ENCODE measurements at places on chromosomes 12 and 14.

DNA sequence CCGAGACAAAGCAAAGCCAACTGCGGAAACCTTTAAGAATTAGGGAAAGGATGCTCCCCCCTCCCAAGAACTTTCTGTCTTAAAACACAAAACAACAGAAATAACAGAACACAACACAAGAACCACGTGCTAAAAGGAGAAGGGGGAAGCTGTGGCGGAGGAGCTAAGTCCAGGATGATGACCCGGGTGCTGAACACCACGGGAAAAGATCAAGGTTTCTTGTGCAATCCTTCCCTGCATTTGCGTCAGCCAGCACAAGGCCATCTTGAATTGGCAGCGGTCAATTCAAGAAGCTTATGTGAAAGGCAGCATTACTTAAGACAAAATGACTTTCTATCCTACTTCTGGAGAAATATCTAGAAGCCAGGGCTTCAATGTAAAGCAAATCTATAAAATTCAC is 11.0 kb upstream of the CREBL2 start:
- no peak for DNase-seq

DNA sequence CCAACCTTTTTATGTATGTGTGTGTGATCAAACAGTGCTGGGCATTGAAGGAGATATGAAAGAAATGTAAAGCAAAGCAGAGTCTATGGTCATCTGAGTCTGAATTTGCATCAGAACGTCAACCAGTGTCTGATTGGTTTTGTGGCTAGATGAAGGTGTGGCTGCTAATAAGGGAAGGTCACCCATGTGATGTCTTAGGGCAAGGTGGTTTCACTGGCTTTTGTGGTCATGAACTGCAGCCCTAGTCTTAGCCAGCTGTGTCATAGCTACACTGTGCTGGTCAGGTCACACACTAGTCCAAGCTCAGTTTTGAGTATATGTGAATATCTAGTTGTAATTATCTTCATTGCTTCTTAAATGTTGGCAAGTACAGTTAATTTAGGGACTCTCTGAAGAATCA is 105.8 kb downstream of the TGFB3 start:
- DNase-seq: no peak

- DNase-seq: peak; percentile 19
Measured at GRCh38 chr12:53208877-53209463, 1.9 kb upstream of the ITGB7 start.

- DNase-seq: no peak
Measured at GRCh38 chr12:72100854-72101253, 162.2 kb downstream of the TPH2 start.

DNA sequence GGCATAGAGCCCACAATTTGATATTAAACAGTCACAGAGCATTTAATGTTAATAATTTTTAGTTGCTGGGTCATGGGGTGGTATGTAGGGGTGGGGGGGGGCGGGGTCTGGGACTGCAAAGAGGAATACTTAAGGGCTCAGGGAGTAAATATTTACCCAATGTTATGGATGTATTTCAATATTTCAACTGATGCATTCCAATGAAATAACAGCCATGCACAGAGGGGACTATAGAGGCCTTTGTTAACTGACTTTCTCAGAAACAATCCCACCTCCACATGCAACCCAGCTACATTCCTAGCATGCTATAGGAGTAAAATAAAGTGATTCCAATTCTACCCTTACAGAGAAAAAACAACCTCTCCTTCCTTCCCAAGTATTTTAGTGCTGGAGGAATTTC is 7.9 kb upstream of the BBS10 start:
- DNase-seq: no peak

- no peak for DNase-seq
Measured at GRCh38 chr14:23620177-23620702, 15.9 kb upstream of the DHRS2 start.

- DNase-seq: no peak
Measured at GRCh38 chr12:80838708-80839107, 99.0 kb downstream of the LIN7A start.

DNA sequence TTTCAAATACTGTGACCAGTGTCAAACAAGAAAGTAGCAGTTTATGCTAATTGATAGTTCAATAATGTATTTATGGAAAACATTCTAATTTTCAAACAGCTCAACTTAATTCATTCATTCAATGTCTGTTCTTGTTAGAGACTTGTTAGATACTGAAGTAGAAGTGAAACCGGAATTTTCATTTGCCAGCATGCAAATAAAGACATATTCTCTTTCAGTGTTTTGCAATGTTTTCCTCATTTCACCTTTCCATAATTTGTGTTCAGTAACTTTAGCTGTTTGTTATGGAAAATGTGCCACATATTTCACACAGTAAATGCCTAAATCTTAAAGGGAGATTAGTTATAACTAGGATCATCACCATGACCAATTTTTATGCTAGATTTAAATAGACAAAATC is 21.2 kb downstream of the TAS2R50 start:
- no peak for DNase-seq

GRCh38 chr12:124910561-124911478 is 3.6 kb downstream of the UBC start:
- no peak for DNase-seq

DNA sequence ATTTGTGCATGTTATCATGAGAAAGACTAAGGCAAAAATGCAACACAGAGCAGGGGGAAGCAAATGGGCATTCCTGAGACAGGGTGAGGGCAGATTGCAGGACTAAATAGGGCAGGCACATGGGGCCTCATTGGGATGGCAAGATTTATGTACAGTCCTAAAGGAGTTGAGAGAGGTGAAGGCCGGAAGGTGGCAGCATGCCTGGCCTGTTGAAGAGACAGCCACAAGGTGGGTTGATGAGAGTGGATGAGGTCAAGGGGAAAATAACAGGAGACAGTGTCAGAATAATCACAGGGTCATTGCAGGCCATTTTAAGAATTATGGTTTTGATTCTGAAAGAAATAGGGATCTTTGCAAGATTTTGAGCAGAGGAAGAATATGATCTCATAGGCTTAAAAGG is 21.0 kb downstream of the PAH start:
- no peak for DNase-seq

DNA sequence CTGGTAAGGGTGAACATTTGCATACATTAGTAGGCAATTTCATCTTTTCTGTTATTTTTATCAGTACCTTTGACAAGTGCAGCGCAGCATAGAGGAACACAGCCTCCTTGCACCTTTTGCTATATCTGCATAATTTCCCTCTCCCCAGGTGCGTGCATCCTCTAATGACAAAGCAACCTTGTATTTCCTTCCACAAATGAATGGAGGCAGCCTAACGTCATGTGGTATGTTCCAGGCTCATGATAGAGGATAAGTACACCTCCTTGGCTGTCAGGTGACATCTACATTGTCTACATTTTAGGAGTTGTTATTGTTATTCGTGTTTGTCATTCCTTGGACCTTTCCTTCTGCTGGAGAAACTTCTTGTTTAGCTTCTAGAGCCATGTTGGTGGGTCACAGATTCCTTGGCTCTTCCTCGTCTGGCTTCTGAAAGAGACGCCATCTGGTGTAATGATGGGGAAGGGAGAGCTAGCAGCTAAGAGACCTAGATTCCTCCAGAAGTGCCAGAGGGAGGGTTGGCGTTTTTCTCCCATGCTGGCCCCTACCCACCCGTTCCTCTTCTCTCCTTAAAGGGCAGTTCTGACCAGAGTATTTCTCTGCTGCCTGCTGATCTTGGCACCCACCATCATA is 37.0 kb downstream of the EVL start:
- no peak for DNase-seq

DNA sequence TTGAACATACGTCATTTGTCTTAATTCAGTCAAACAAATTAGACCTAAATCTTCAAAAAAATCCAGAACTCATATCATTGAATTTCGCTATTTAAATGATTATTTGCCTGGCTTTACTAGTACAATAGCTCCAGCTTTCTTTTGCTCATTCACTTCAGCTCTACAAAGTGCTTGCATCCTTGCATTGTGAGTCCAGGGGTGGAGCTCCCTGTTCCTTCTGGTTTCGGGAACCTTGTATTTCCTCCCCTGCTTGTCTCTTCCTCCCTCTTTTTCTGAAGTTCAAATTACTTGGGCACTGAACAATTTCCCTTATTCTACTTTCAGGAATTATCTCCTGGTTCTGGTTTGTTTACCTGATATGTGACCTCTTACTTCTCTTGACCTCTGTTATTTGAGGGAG is 58.1 kb upstream of the KITLG start:
- DNase-seq: no peak

- DNase-seq: no peak
Measured at GRCh38 chr14:102525219-102525928, 15.8 kb upstream of the ANKRD9 start.

GRCh38 chr12:64608901-64609535 is 1.3 kb upstream of the RASSF3 start:
- no peak for DNase-seq

DNA sequence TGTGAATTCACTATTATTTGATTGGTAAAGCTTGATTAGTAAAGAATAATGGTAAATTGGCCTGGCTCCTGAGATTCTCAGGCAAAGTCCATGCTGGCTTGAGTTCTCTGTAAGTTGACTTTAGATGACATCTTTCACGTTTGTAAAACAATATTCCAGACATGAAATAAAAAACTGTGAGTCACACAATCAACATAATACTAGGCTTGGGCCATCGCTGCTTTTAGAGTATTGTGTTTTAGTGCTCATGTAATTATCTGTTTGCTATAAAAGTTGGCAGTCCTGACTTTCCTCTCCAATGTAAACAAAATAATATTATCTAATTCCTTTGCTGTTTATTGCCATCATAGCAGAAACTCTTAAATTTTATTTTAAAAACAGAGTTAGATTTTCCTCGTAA is 3.9 kb upstream of the TBC1D30 start:
- DNase-seq: no peak

DNA sequence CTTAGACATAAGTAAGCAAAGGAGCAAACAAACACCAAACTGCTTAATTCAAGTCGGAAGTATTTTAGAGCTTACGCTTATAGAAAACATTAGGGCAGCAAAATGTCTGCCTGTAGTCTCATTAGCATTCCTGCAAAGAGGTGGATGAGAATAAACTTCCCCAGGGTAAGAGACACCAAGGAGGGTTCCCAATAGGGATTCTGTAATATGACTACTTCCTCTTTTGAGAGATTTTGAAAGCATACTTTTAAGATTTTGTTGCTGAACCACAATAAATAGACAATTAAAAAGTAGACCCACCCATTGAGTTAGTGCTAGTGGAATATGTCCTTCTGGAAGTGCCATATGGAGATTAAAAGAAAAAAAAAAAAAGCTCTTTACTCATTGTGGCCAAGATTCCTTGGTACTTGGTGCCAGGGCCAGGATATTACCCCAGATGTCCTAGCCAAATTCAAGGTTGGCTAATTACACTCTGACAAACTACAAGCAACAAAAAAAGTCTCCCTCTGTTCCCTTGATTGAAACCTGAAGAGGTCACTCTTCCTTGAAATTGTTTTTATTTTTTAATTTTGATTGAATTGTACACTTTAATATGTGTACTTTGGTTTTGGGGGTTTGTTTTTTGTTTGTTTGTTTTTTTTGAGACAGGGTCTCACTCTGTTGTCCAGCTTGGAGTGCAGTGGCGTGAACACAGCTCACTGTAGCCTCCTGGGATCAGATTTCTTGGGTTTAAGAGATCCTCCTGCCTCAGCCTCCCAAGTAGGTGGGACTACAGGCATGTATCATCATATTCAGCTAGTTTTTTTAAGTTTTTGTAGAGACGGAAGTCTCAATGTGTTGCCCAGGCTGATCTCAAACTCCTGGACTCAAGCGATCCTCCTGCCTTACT is 8.7 kb downstream of the CLIP1 start:
- no peak for DNase-seq

- no peak for DNase-seq
Measured at GRCh38 chr12:94686834-94687628, 36.7 kb upstream of the TMCC3 start.

GRCh38 chr14:90332271-90332584 is 487 bp upstream of the NRDE2 start:
- no peak for DNase-seq

Data from Right ventricle myocardium superior (tissue), 1 donor.